ENCODE measurements at places on chromosomes 12 and 14.

DNA sequence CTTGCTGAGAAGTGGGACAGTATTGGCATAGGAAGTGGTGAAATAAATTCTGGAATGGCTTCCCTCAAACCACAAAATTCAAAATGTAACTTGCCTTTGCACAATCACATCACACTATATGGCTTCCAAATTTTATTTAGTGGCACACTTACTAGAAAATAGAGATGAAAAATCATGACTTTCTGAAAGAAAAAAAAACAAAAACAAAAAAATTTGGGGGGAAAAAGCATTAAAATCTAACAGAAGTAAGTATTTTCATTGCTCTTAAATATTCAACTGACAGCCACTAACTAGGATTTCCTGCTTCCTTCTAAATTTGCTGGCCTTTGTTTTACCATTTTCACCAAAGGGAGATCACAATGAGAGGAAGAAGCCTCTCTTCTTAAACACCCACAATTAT, 23.0 kb downstream of the ATF7 start:
- no peak for ATAC-seq

DNA sequence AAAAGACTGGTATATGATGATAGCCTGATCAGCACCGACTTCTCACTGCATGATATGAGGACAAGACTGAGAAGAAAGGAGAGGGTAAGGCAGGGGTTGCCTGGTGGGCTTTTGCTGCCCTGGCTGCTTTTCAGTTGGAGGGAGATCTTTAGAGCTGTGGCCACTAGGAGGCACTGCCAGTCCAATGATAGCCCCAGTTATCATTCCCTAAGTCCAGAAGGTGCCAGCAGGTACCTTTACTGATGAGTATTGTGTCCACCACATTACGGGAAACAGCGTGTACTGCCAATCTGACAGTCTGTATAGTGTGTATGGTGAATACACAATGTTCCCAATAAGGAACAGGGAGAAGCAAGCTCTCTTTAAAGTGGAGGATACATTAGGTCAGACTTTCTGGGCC, 55.8 kb upstream of the CCDC175 start:
- no peak for ATAC-seq

GRCh38 chr12:62170241-62170640, 90.0 kb upstream of the USP15 start:
- ATAC-seq: no peak

DNA sequence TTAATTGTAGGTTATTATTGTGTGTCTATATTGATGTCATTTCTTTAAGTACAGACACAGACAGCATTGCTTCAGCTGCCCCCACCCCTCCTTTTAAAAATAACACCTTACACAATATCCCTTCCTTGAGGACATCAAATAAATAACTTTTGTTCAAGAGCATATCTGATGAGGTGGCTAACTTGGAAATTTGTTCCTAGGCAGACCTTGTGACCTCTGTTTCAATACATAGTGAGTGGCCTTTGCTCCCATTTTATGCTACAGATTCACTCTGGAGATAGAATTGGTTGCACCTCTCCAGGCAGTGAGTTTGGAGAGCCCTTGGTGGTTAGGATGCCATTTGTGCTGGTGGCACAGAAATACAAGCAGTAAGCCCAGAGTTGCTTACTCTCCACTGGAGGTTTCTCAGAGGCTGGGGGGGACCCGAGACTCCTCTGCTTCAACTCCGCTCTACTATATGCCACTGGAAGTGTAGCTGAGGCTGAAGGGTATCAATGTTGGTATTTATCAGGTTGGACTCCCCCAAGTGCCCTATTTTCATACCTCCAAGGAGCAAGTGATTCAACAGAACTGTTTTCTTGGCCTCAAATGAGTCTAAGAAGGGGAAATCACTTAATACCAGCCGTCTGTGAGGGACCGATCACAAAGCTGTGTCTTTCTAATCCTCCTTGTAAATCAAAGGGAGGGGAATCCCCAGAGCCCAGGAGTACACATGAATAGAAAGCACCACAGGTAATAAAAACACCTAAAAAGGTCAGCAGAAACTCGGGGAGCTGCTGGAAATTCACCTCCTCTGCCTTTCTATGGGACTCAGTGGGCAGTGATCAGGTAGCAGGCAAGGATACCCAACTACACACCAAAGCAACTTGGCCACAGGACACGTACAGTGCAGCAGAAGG, 463.1 kb downstream of the RAD51B start:
- peak; percentile 77 for ATAC-seq

Data from stimulated activated memory B cell treated with anti-CD40 and anti-IgM and Interleukin-4, amounts not matched to agents 10 μg/mL and 1 μg/mL and 100 μg/mL, for 72 hours (primary cell).